ENCODE measurements at places on chromosomes 5 and 9.

DNA sequence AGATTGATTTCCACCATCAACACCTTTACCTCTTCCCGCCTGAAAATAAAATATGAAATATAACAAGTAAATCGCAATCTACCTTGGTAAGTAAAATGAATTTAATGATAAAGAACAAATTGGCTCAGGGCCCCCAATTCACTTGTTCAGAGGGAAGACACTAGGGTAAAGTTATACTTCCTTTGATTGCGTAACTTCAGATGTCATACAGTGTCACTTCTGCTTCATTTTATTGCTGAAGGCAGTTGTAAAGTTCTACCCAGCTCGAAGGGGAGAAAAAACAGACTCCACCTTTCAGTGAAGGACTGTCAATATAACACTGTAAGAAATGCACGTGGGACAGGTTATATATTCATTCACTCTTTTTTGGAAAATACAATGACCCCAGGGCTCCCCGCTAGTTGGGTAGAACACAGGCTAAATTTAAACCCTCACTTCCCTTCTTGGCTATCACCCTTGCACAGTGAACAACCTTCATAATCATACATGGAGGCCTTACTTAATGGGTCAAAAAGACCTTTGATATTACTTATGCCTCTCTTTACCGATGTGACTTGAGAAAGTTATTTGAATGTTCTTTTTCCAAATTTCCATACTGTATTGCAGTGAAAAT, 848.8 kb downstream of the MAT2B start:
- no peak for DNase-seq

DNA sequence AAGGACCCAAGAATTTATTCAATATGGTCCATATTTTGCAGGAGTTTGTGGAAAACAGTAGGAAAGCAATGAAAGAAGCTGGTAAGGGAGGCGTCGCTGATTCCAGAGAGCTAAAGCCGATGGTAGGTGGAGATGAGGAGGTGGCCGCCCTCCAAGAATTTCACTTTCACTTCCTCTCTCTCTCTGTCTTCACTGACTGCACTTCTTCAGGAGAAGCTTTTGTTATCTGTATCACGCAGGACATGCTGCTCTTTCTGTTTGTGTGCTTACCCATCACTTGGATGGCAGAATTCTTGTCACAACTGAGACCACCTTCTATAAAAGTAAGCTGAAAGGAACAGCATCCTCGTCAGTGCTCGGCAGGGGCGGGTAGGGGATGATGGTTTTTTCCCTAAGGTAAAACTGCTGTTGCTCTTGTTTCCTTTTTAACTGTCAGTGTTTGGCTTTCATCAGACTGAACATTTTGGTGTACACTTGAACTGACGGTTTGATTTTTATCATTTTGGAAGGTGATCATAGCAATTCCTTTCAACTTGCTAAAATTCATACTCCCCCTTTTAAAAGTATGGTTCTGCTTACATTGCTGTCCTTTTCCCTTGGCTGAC, 62.4 kb upstream of the FSD1L start:
- DNase-seq: no peak

DNA sequence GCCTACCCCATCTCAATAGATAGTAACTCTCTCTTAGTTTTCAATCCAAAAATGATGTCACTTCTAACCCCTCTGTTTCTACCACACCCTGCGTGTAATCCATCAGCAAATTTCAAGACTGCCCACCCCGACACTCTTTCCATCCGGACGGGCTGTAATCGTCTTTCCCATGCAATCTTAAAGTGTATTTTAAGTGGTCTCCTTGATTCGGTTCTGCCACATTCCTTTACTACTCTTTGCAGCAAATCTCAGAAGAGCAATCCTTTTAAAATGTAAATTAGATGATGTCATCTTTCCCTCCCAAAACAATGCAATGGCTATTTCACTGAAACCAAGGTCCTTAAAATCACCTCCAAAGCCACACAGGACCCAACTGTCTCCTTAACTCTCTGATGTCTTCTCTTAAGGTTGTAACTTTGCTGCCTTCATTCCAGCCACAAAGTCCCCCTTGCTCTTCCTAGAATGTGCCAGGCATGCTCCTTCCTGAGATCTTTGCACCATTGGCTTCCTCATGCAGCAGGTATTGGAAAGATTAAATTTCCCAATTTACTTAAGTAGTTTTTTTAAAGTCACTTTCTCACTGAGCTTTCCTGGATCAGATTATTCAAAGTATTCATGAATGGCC, 932.5 kb upstream of the WWC1 start:
- DNase-seq: no peak

GRCh38 chr5:5217371-5217770, 77.2 kb downstream of the ADAMTS16 start:
- no peak for DNase-seq

DNA sequence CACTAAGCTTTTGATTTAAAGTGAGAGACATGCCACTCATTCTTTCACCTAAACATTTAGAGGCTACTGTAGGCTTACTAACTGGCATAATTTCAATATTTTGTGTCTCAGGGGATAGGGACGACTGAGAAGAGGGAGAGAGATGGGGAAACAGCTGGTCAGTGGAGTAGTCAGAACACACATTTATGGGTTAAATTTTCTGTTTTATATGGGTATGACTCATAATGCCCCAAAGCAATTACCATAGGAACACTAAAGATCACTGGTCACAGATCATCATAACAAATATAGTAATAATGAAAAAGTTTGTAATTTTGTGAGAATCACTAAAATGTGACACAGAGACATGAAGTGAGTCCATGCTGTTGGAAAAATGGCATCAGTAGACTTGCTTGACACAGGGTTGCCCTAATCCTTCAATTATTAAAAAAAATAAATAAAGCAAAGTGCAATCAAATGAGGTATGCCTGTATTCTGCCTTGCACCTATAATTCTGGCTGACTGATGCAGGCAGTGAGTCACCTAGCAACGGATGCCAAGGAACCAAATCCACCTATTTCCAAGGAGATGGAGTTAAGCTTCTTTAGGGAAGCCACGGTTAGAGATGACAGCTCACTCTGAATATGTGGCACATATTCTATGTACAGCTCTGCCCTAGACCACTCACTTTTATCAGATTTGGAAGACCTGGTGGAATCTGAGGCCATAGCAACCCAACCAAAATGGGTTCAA, 166.1 kb downstream of the MARCHF11 start:
- no peak for DNase-seq

DNA sequence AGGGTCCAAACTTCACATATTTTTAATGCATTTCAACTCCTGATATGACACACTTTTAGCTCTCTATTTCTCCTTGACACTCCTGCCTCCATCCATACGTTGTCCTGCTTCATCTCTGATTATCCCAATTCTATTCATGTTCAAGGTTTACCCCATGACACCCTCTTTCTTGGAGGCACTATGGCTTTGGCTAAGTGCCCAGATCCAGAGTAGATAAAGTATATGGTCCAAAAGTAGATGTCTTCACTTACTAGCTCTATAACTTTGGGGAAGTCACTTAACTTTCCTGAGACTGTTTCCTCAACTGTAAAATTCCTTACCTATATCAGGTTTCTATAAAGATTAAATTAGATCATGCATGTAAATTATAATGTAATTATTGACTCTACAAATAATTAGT, 36.1 kb downstream of the SLC22A5 start:
- DNase-seq: no peak

DNA sequence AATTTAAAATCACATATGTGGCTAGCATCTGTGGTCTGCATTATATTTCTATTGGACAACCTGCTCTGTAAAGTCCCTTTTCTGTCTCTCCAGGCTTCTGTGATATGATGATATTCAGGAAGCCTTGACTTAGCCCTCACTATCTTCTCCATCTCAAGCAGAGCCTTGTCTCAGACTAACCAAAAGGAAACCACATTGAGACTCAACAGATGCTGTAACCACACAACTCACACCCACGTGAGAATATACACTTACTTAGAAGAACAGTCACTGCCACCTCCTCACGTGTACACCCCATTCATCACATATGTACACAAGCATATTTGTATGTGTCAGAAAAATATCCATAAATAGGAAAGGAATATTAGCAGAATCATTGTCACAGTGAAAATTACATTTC, 33.6 kb downstream of the HTR4 start:
- DNase-seq: no peak
